ENCODE measurements at places on chromosomes 1 and 21. TPM values are rescaled to one million over a fixed set of nuclear protein-coding genes. Genes with fewer than 3 reads are reported as not detected.

Gene ITLN1
- not detected for total RNA-seq

Gene OPTC
- not detected for total RNA-seq

Gene CD5L
- total RNA-seq, result not detected

Gene RPS6KC1
- 39.0 TPM for total RNA-seq

Gene GNG4
- not detected for total RNA-seq

All from smooth muscle cell of trachea (primary cell).